ENCODE measurements at places on chromosomes 1 and 21.

DNA sequence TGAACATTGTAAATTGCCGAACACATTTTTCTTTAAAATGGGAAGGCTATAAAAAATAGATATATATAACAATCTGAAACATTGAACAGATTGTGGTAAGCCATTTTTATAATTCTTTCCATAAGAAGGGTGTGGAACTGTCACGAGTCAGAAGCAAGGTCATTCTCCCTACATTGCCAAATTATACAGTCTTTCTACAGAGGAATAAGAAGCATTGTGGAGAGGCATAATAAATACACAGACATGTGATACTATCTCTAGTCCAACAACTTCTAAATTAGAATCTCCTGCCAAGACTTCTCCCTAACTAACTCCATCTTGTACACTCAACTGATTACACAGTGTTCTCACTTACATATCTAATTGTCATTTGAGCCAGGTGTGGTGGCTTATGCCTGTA is 227.9 kb downstream of the CENPF start:
- H3K36me3 ChIP-seq: no peaks in the 10 kb centered on the region
- DNase-seq: no peak
- H3K27me3 ChIP-seq: no peaks in the 10 kb centered on the region

- H3K36me3 ChIP-seq: peaks cover 8% of the 10 kb centered on the region
- H3K4me3 ChIP-seq: no peak overlapping the region
- no peak overlapping the region for H3K27ac ChIP-seq
- DNase-seq: no peak
- H3K27me3 ChIP-seq: no peaks in the 10 kb centered on the region
Observed at GRCh38 chr1:205241366-205242030, 13.8 kb downstream of the TMCC2 start.

DNA sequence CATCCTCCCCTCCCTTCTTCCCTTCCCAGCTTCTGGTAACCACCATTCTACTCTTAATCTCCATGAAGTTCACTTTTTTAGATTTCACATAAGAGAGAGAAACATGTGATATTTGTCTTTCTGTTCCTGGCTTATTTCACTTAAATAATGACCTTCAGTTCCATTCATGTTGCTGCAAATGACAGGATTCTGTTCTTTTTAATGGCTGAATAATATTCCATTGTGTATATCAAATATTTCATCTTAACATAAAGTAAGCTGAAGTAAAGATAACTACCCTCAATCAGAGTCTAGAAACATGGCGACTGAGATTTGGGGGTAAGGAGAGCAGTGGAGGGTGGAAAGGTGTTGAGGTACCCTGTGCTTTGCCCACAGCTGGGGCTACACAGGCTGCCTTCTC is 68.9 kb downstream of the RHOU start:
- H3K27ac ChIP-seq: peak overlapping the region; percentile 47
- H3K4me1 ChIP-seq: peaks cover 35% of the 10 kb centered on the region
- no peaks in the 10 kb centered on the region for H3K27me3 ChIP-seq
- no peaks in the 10 kb centered on the region for H3K36me3 ChIP-seq
- no peak for DNase-seq

GRCh38 chr1:183306317-183307042 is 111.7 kb downstream of the NMNAT2 start:
- no peak overlapping the region for H3K27ac ChIP-seq
- no peak overlapping the region for H3K4me3 ChIP-seq
- no peak for DNase-seq
- H3K27me3 ChIP-seq: no peaks in the 10 kb centered on the region

DNA sequence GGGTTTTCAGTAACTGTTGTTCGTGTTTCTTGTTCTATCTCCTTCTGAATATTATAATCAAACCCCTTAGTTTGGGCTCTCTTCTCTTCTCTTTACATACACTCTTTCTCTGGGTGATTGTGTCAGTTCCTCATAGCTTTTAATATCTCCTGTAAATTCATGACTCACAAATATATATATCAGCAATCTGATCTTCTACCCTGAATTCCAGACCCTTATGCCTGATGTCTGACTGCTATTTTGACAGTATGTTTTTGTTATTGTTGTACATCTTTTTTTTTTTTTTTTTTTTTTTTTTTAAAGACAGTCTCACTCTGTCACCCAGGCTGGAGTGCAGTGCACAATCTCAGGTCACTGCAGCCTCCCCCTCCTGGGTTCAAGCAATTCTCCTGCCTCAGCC is 70.8 kb upstream of the MPC2 start:
- H3K27me3 ChIP-seq: no peaks in the 10 kb centered on the region
- H3K36me3 ChIP-seq: peaks cover 26% of the 10 kb centered on the region
- no peak for DNase-seq
- no peak overlapping the region for H3K27ac ChIP-seq
- no peaks in the 10 kb centered on the region for H3K4me1 ChIP-seq

- DNase-seq: no peak
- H3K27me3 ChIP-seq: no peaks in the 10 kb centered on the region
- no peak overlapping the region for H3K27ac ChIP-seq
- no peak overlapping the region for H3K4me3 ChIP-seq
Observed at GRCh38 chr21:14046401-14046800, 164.4 kb downstream of the LIPI start.

GRCh38 chr1:200346700-200347099 is 63.1 kb downstream of the ZNF281 start:
- H3K27me3 ChIP-seq: no peaks in the 10 kb centered on the region
- H3K4me3 ChIP-seq: no peak overlapping the region
- H3K27ac ChIP-seq: no peak overlapping the region

- H3K27me3 ChIP-seq: no peaks in the 10 kb centered on the region
- peaks cover 24% of the 10 kb centered on the region for H3K36me3 ChIP-seq
- H3K4me3 ChIP-seq: no peak overlapping the region
- DNase-seq: no peak
- H3K4me1 ChIP-seq: peaks cover 32% of the 10 kb centered on the region
Observed at GRCh38 chr1:53043271-53043670, 18.7 kb upstream of the PODN start.

DNA sequence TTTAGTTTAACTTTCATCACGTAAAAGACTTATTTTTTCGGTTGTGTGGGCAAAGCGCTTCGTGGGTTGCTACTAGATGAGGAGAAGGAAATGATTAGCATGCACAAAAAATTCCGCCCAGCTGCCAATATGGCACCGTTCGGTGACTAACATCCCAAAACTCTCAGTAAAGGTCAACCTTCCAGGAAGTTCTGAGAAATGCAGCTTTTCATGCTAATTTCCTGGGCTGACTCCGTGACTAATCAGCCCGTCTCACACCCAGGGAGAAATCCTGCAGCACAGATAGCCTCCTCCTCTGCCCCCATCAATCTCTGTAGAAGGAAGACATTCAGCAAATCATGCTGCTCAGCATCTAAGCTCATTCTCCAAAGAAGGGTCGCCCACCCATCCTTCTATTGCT is 34.1 kb downstream of the TMCO4 start:
- H3K4me1 ChIP-seq: no peaks in the 10 kb centered on the region
- no peak overlapping the region for H3K27ac ChIP-seq
- DNase-seq: no peak
- H3K36me3 ChIP-seq: peaks cover 4% of the 10 kb centered on the region

- peaks cover 20% of the 10 kb centered on the region for H3K4me1 ChIP-seq
- no peak for DNase-seq
- no peak overlapping the region for H3K27ac ChIP-seq
- peaks cover 32% of the 10 kb centered on the region for H3K27me3 ChIP-seq
- no peak overlapping the region for H3K4me3 ChIP-seq
Observed at GRCh38 chr1:210663730-210664573, 335.2 kb downstream of the HHAT start.

GRCh38 chr1:154846565-154847442 is 23.3 kb downstream of the KCNN3 start:
- peaks cover 36% of the 10 kb centered on the region for H3K4me1 ChIP-seq
- peaks cover 4% of the 10 kb centered on the region for H3K27me3 ChIP-seq
- DNase-seq: no peak
- no peak overlapping the region for H3K4me3 ChIP-seq

DNA sequence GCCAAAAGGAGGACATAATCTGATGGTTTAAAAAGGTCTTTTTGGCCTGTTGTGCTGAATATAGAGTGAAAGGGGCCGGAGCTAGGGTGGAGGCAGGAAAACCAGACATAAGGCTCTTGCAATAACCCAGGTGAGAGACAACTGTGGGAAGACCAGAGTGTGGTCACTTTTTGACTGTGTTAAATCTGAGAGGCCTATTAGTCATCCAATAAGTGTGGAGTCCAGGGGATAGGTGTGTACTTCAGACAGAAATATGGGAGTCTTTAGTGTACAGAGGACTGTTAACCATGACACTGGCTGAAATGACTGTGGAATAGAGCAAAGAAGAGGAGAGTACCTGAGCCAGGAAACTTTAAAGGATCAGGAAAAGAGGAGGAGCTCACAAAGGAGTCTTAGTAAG is 89.3 kb downstream of the VAV3 start:
- peaks cover 12% of the 10 kb centered on the region for H3K4me1 ChIP-seq
- no peak for DNase-seq
- no peak overlapping the region for H3K4me3 ChIP-seq
- no peaks in the 10 kb centered on the region for H3K27me3 ChIP-seq
- no peaks in the 10 kb centered on the region for H3K36me3 ChIP-seq

- H3K27ac ChIP-seq: no peak overlapping the region
- peak; percentile 89 for DNase-seq
- H3K27me3 ChIP-seq: peaks cover 40% of the 10 kb centered on the region
- peaks cover 4% of the 10 kb centered on the region for H3K4me1 ChIP-seq
Observed at GRCh38 chr1:3910857-3911845, 11.1 kb upstream of the C1orf174 start.

DNA sequence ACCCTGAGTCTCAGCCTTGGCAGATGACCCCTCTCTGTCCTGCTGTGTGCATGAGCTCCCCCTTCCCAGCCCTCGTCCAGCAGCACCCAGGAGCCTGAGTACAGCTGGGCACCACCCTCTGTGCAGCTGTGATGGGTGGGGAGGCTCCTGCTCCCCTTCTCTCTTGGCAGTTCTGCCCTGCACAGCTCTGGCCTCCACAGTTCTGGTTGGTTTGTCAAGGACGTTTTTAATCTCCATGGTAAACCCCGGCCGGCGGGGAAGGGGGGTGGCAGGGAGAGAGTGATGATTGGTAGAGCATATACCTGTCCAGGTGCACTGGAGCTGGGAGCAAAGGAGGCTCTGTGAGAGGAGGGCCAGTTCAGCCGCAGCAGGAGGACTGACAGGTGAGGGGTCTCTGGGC is at the start of gene CLCNKA:
Gene CLCNKA, plus strand, starts transcription at position 356 of the 400 bp plus-strand sequence. CDS start 584 bp downstream, outside the sequence.
- no peak for DNase-seq
- H3K27me3 ChIP-seq: peaks cover 6% of the 10 kb centered on the region
- peaks cover 32% of the 10 kb centered on the region for H3K4me1 ChIP-seq
- H3K36me3 ChIP-seq: no peaks in the 10 kb centered on the region
- H3K27ac ChIP-seq: no peak within 1 kb of the TSS

GRCh38 chr21:42461881-42462877 is 33.8 kb downstream of the RSPH1 start:
- peaks cover 3% of the 10 kb centered on the region for H3K4me1 ChIP-seq
- no peaks in the 10 kb centered on the region for H3K36me3 ChIP-seq
- no peak for DNase-seq
- H3K27ac ChIP-seq: no peak overlapping the region
- peaks cover 2% of the 10 kb centered on the region for H3K27me3 ChIP-seq

DNA sequence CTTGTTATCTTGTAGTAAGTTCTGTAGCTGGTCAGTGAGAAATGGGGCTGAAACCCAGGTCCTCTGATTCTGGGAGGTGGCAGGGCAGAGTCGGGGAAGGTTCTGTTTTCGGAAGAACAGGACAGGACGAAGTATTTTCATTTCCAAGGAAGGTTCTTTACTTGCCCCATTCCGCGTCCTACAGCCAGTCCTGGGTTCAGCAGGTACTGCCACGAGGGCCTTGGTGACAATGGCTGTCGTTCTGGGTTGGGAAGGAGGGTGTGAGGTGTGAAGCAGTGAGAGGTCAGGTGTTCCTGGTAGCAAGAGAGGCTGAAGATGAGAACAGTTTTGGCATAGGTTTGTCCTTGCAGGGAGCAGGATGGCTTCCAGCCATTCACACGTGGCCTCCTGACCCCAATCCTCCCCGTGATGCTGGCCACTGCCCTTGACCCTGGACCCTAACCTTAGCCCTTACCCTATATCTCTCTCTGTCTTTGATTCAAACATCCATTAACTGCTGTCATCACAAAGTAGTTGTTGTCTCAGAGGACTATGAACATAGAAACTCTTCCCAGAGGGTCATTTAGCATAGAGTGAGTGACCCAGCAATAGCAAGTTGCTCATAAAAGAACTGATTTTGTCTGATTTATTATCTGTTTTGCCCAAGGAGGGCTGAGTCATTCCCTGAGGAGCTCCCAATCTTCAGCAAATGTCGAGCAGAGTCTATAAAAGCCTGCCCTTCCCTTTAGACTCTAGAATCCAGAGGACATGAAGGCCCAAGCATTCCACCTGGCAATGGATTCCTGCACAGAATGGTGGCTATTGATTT is 25.0 kb downstream of the VASH2 start:
- H3K27ac ChIP-seq: no peak overlapping the region
- H3K27me3 ChIP-seq: no peaks in the 10 kb centered on the region
- H3K4me1 ChIP-seq: peaks cover 2% of the 10 kb centered on the region
- DNase-seq: no peak
- H3K4me3 ChIP-seq: no peak overlapping the region

GRCh38 chr1:176742322-176742721 is 279.3 kb downstream of the PAPPA2 start:
- no peaks in the 10 kb centered on the region for H3K4me1 ChIP-seq
- H3K36me3 ChIP-seq: no peaks in the 10 kb centered on the region
- H3K27ac ChIP-seq: no peak overlapping the region
- no peak for DNase-seq
- no peaks in the 10 kb centered on the region for H3K27me3 ChIP-seq
- H3K4me3 ChIP-seq: no peak overlapping the region

- no peak for DNase-seq
- peaks cover 14% of the 10 kb centered on the region for H3K27me3 ChIP-seq
- H3K27ac ChIP-seq: no peak overlapping the region
- H3K4me3 ChIP-seq: no peak overlapping the region
- no peaks in the 10 kb centered on the region for H3K36me3 ChIP-seq
Observed at GRCh38 chr1:215710036-215710898, 143.2 kb downstream of the KCTD3 start.

DNA sequence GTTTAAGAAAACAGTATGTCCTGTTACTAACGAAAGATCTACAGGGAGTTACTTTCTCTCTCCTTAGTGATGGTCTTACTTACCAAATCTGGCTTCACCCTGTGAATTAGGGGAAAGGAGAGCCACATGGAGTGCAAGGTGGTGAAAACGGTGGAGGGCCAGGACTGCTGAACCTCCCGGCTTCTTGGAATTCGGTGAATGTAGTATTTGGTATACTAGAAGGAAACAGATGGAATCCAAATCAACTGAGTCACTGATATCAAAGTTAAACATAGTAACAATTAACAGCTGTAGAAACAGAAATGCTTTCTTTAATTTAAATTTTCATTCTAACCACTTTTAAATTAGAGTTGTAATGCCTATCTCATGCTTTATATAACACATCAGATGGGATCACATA is 45.7 kb downstream of the ALG14 start:
- H3K4me1 ChIP-seq: peaks cover 7% of the 10 kb centered on the region
- H3K4me3 ChIP-seq: no peak overlapping the region
- peaks cover 30% of the 10 kb centered on the region for H3K36me3 ChIP-seq
- H3K27me3 ChIP-seq: no peaks in the 10 kb centered on the region
- DNase-seq: no peak
- no peak overlapping the region for H3K27ac ChIP-seq
